ENCODE measurements at places on chromosomes 7 and 10. TPM values are rescaled to one million over a fixed set of nuclear protein-coding genes. Genes with fewer than 3 reads are reported as not detected.

The EFCAB10 gene
- not detected for total RNA-seq

The ITIH5 gene
- total RNA-seq, result 2.2 TPM

The MOGAT3 gene
- not detected for total RNA-seq

The GNAI1 gene
- total RNA-seq, result 42.1 TPM

The ZNF25 gene
- 18.6 TPM for total RNA-seq

The WNT8B gene
- not detected for total RNA-seq

The MACC1 gene
- 0.36 TPM for total RNA-seq

The VKORC1L1 gene
- 18.5 TPM for total RNA-seq

The SKIDA1 gene
- 0.29 TPM for total RNA-seq

The COL13A1 gene
- total RNA-seq, result 1.8 TPM

The CRHR2 gene
- total RNA-seq, result not detected

The KCNIP2 gene
- 1.4 TPM for total RNA-seq

The SYT15B gene
- total RNA-seq, result under 0.01 TPM

GRCh38 chr10:129631870-129632623 lies 165.0 kb downstream of the MGMT start:
- no peak for DNase-seq

DNA sequence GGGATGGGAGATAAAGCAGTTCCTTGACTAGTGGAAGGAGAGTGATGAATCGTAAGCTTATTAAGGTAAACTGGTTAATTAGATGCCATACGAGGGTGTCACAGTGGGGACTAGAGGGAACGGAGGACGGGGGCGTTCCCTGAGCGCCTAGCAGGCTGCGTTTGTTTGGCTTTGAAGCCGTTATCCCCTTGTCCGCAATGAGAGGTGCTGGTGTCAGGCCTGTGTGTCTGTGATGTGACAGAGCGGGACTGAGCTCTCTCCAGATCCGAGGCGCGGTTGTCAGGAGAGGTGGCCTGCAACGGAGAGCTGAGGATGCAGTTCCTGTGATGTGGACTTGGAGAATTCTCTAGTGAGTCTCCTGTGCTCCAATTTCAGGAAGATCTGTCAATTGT lies 60.0 kb upstream of the PRPS1L1 start:
- peak; percentile 75 for DNase-seq

GRCh38 chr7:38374507-38374906 lies 101.1 kb upstream of the TARP start:
- peak; percentile 88 for DNase-seq

GRCh38 chr7:31933481-31933880 lies 136.7 kb downstream of the PDE1C start:
- no peak for DNase-seq

- no peak for DNase-seq
Observed at GRCh38 chr10:125536236-125536635, 146.7 kb downstream of the TEX36 start.

GRCh38 chr7:77202481-77202976 lies 2.9 kb upstream of the FGL2 start:
- no peak for DNase-seq

DNA sequence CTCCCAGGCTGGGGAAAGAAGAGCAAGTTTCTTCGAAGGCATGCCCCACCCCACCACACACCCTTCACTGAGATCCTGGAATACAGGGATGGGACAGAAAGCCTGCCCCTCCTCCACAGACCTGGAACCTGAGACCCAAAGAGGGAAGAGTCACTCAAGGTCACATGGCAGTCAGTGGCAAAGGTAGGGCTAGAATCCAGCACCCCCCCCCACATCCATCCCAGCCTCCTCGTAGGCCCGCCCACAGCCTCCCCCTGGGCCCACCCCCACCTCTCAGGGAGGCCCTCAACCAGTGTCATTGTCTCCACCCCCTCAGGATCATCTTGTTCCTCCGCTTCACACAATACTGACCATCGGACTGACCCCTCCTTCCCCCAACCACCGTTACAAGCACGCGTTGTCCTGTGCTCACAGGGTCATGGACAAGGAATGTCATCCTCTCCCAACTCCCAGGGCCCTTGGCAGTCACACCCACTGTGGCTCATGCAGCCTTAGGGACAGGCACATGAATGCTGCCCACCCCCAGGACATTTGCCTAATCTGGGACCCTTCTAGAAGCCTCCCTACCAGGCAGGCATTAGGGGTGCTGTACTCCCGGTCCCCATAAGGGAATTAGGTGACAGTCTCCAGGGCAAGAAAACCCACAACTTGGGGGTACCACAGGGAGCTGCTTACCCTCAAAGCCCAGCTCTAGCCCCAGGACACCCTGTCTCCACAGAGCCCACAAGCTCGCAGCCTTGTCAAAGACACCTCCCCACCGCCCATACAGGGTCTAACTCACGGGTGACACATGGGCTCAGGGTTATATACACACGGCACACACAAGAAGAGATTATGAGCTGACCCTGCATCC lies 1.4 kb downstream of the KCNH2 start:
- DNase-seq, result no peak

- peak; percentile 80 for DNase-seq
Observed at GRCh38 chr10:133347710-133348517, 741 bp downstream of the PRAP1 start.

- DNase-seq, result peak; percentile 58
Observed at GRCh38 chr7:40571796-40572195, 437.0 kb downstream of the SUGCT start.

- DNase-seq, result no peak
Observed at GRCh38 chr10:4382811-4383210, 443.2 kb upstream of the AKR1E2 start.

DNA sequence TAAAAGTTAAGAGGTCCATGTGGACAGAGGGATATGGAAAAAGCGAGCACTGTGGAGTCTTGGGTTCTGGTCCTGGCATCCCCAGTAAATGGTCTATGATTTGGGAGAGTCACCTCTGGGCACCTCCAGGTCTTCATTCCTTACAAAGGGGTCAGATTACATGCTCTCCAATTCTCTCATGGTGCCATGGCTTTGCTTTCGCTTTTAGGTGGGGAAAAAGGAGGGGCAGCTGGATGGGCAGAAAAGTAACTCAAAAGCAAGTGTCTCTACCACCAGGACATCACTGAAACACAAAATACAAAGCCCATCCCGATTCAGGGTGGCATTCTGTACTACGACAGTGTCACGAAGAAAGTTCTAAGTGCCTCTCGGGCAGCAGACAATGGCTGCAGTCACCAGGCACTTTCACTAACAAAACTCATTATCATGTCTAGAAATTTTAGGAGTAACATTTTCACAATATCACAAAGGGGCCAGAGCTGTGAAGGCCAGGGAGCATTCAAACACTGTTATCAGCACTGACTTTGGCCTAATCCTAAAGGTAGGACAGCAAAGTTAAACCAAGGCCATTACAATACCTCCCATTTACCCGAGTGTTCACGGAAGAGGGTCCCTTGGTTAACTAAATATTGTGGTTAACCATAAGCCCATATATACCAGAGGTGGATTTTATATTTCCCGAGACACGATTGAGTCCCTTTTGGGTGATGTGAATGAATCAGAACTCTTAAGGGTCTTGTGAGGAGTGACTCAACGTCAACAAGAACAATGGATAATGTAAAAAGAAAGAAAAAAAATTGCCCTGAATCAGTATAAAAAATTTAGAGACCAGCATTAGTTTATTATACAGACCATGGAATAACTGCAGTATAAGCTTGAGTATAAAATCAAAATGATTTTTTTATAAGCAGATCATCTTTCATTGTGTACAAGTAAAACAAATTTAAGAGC lies 2.5 kb downstream of the PSAP start:
- peak; percentile 56 for DNase-seq

- DNase-seq, result no peak
Observed at GRCh38 chr10:28993056-28993455, 295.8 kb upstream of the LYZL1 start.

- peak; percentile 71 for DNase-seq
Observed at GRCh38 chr7:117212969-117213877, 109.6 kb downstream of the WNT2 start.

DNA sequence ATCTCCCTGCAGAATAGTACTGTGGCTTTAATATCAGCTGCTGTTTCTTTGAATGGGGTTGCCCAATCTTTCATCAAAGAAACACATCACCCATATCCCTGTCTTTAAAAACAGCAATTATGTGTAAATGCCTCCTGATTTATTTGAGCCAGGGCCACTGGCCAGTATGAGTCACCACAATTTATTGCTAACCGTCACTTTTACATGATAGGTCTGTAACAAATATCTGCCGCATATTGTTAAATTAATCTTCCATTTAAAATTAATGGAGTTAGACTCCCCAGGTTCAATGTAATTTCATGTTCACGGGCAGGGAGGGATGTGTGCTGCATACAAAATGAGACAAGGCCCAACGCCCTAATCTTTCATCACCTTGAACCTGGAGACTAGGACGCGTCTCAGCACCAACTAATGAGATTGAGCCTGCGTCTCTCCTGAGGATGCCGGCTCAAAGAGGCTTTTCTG lies 673.4 kb downstream of the AUTS2 start:
- no peak for DNase-seq

GRCh38 chr7:33776788-33777187 lies 128.6 kb upstream of the BMPER start:
- DNase-seq, result no peak

DNA sequence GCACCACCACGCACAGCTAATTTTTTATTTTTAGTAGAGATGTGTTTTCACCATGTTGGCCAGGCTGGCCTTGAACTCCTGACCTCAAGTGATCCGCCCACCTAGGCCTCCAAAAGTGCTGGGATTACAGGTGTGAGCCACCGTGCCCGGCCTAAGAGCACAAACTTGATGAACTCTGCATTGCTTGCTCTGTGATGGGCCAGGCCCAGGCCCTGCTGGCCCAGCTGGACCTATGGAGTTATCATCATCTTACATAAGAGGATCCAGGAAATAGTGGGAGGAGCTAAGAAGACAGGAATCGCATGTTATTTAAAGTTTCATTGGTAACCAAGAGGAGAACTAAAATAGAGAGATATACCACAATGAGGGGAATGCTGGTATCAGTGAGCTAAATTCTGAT lies 86.9 kb downstream of the DAGLB start:
- no peak for DNase-seq

GRCh38 chr10:35797187-35797586 lies 155.1 kb upstream of the FZD8 start:
- DNase-seq, result peak; percentile 60

DNA sequence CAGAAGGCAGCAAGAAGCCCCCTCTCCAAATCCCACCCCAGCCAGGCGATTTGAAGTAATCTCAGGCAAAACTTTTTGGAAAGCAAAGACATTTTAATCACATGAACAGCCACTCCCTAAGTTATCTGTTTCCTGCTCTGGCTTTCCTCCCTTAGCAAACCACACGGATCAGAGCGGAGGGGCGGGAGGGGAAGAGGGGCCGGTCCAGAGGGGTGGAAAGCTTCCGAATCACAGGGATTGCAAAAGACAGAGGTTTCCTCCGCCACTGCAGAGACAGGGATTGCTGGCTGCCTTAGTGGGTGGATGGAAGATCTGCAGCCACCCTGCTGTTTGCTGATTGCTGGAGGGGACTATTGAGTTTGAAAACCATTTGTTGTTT lies 41.2 kb downstream of the ZCCHC24 start:
- DNase-seq, result peak; percentile 94

- DNase-seq, result no peak
Observed at GRCh38 chr7:135745703-135746312, 2.8 kb downstream of the FAM180A start.

DNA sequence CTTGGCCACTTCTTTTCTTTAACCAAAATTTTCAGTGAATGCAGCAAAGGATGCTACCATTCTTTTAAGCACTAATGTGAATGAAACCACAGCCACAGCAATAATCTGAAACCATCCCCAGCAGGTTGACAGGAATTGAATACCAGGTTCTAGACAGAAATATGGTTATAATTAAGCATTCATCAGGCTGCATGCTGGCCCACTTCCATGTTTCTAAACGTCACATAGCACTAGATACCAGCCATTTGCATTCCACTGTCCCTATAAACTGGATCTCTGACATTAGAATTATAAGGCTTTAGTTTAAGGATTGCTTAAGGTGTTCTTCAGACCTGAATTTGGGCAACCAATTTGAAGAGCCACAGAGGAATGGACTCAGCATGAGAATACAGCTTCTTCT lies 340.8 kb upstream of the KLF6 start:
- no peak for DNase-seq

DNA sequence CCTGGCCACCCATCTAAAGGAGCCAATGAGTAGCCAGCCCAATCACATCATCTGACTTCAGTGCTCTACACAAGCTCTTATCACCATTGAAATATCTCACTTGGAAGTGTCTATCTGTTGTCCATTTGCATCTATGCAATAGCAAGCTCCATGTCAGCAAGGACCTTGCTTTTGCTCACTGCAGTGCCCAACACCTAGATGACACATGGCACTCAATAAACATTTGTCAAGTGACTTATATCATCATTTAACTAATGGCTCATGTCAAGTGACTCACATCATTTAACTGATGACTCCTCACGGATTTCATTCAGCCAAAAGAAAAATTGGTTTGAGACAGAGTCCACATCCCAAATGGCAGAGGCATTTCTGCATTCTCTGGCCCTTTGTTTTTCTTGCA lies 92.9 kb upstream of the ADAM12 start:
- no peak for DNase-seq

DNA sequence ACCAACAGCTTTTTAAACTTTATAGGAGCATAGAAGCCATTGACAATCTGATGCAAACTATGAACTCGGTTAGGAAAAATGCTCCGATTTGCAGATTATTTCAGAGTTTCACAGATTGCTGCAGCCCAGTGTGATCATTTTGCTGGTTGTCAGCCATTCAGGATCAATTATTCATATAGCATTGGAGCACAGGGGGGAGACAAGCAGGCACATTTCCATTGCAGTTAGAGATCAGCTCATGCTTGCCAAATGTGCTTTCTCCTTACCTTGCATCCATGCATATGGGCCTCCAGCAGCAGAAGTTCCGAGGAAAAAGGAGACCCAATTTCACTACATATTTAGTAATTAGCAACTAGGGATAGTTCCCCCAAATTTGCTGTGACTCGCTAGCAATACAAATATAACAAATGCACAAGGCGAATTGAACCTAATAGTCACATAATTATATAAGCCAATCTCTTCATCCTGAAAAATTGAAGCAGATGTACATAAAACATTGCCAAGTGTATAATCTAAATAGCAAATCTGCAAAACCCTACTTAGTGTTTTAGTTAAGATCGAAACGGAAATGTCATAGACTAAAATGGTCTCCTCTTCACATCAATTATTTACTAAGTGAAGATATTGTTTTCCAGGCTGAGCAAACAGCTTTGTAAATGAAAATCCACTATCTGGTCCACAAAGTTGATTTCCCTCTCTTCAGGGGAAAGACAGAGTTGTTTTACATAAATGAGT lies 49.5 kb upstream of the RSU1 start:
- no peak for DNase-seq

- DNase-seq, result peak; percentile 29
Observed at GRCh38 chr10:99880080-99880835, 97.8 kb downstream of the ABCC2 start.

- no peak for DNase-seq
Observed at GRCh38 chr7:90624225-90624911, 28.2 kb downstream of the CDK14 start.

- no peak for DNase-seq
Observed at GRCh38 chr7:148921189-148921588, 37.1 kb upstream of the EZH2 start.

GRCh38 chr7:156456503-156457115 lies 184.0 kb upstream of the RNF32 start:
- peak; percentile 55 for DNase-seq

- DNase-seq, result no peak
Observed at GRCh38 chr7:157211690-157212089, 73.0 kb downstream of the UBE3C start.
